ENCODE measurements at places on chromosomes 7 and 10.

DNA sequence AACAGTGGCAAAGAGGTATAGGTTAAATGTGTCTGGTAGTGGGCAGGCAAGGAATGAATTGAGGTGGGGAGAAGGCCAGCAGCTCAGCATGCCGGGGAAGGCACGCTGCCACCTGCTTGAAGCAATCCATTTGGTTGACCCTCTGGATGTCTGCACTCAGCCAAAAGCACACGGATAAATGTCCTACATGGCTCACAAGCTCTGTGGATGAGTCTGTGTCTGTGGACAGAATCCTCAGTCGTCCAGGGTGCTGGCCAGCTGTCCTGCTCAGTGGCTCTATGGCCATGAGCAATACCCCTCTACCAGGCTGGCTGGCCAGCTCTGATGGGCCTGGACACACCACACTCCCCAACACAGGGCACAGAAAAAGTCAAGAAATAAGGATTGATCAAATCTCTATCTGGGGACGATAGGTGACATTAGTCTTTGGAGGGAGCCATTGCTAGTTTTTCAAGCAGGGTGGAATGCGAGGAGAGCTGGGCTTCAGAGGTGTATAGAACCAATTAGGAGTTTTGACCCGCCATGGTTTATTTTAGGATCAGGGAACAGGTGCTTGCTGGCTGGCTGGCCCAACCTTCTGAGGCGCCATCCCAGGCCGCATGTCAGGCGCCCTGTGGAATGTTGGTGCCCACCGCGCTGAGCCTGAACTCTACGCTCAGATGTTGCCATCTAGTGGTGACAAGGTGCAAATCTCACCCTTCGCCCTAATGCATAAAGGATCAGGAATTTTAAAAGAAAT is 493.4 kb downstream of the TNS3 start:
- DNase-seq, result peak; percentile 5

DNA sequence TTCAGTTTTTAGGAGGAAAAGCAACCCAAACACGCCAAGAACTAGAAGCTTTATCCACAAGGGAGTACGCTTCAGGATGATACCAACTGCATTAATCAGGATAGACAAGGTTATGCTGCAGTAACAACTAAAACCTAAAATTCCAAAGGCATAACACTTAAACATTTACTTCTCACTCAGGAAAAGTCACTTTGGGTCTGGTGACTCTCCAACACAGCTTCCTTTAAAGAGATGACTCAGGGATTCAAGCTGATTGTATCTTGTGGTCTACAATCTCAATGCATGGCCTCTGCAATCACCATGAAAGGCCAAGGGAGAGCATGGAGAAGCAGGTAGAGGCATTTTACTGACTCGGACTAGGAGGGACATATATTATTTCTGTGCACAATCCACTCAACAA is 315.8 kb downstream of the KCNMA1 start:
- DNase-seq, result no peak

- no peak for DNase-seq
These were observed 87.4 kb downstream of the RAMP3 start for GRCh38 chr7:45244981-45245380.

DNA sequence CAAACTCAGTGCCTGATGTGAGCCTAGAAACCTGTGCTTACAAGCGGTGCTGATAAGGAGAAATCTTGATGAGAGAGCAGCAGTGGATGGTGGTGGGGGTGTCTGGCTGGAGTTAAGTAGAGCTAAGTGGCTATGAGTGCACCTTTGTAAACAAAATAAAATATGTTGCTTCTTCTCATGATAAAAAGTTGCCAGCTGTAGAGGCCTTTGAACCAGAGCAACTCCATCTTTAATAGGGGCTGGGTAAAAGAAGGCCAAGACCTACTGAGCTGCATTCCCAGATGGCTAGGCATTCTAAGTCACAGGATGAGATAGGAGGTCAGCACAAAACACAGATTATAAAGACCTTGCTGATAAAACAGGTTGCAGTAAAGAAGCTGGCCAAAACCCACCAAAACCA is 107.6 kb upstream of the FAM3C start:
- no peak for DNase-seq

DNA sequence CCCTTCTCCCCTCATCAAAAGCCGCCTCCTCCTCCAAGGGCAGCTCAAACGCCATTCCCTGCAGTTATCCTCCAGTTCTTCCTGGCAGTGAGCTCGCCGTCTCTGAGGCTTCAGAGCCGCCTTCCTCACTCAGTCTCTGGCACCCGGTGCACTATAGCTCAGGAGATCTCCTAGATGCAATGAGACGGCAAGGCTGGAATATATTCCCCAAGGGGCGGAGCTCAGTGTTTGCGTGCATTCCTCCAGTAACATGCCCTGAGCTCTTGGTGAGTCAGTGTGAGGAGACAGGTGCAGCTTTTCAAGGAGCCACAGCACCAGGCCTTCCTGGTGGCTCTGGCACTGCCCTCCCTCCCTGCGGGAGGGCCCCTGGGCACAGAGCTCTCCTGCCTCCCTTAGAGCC is 512.6 kb upstream of the FOXK1 start:
- no peak for DNase-seq
